ENCODE measurements at places on chromosomes 3 and 15.

DNA sequence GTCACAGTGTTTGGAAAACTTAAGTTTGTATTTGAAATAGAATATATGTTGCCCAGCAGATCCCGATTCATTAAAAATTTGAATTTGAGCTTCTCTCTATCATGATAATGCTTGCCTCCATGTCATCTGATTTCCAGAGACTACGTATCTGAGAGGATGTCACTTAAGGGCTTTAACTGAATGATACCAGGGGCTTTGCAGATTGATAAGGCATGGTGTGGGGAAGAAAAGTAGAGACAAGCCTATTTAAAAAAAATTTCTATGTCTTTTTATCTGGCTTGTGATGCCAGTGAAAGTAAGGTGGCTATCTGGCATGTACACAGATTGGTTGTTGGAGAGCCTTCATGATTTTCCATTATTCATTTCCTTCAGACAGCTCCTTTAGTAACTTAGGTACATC is 72.7 kb downstream of the UBE2E2 start:
- DNase-seq = no peak

GRCh38 chr3:45646051-45646585 is 43.1 kb upstream of the SACM1L start:
- no peak for DNase-seq

- no peak for DNase-seq
Measured at GRCh38 chr3:41234823-41235721, 35.8 kb downstream of the CTNNB1 start.

GRCh38 chr15:40234783-40235182 is 4.1 kb upstream of the PAK6 start:
- DNase-seq = no peak

DNA sequence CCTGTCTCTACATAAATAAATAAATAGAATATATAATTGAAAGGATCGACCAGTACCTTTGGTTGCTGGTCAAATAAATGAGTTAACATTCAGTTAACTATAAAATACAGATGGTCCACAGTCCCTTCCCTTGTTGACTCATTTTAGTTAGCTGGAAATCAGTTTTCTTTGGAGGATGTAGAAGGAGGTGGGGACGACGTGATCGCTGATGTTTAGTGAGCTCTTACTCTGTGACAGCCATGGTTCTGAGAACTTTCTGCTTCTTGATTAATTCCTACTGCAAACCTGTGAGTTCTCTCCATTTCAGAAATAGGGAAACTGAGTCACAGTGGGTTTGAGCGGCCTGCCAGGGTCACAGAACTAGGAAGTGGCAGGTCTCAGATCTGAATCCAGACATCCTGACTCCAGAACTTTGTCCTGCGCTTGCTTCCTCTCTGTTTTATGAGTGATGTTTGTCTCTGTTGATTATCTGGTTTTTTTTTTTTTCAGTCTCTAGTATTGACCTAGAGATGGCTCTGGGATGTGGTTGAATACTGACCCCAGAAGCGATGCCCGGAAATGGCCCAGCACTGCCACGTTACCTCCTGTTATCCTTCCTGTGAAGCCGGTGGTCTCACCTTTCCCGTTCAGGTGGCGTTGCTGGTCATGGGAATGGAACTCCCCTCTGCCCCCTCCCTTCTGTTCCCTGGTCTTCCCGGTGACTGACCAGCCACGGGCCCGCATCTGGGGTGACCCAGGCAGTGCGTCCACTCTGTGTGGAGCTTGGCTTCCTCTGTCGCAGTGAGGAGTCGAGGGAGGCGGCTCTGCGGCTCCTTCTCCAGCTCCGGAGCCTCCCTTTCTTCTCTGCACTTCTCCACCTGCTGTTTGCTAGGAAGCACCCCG is 18.2 kb downstream of the SYNM start:
- no peak for DNase-seq

DNA sequence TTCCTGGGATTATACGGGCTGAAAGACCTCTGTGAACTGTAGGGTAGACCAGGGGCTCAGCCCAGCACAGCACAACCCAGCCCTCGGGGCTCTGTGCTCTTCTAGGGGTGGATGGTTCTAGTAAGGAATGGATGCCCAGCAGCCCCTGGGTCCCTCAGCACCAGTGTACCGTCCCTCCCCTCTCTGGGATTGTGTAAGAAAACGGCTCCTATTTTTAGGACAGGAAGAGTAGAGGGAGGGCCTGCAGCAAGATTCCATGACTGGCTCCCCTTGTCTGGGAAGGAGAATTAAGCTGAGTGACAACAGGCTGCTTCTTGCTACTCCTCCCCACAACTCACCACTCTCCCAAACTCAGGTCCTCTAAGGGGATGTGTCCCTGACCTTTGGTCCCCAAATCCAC is 270.8 kb upstream of the TOPAZ1 start:
- no peak for DNase-seq

DNA sequence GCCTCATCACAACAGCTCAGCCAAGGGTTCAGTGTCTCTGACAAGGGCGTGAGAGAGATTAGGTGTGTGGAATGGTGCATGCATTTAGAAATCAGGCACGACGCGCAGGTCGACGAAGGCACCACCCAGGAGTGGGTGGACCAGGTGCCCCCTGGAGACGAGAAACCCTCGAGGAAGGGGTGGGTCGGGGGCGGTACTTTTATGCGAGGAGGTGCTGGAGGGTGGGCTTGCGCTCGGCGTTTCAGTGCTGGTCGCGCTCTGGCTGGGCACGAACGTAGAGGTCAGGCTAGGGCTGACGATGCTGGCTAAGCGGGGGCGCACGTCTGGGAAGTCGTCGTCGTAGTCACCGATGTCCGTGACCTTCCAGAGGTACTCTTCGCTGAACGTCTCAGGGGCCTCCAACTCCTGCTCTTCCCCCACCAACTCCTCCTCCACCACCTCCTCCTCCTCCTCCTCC is 393 bp downstream of the ERICH6 start:
- DNase-seq = no peak

GRCh38 chr3:46878781-46879436 is 1.4 kb downstream of the PTH1R start:
- DNase-seq = no peak

DNA sequence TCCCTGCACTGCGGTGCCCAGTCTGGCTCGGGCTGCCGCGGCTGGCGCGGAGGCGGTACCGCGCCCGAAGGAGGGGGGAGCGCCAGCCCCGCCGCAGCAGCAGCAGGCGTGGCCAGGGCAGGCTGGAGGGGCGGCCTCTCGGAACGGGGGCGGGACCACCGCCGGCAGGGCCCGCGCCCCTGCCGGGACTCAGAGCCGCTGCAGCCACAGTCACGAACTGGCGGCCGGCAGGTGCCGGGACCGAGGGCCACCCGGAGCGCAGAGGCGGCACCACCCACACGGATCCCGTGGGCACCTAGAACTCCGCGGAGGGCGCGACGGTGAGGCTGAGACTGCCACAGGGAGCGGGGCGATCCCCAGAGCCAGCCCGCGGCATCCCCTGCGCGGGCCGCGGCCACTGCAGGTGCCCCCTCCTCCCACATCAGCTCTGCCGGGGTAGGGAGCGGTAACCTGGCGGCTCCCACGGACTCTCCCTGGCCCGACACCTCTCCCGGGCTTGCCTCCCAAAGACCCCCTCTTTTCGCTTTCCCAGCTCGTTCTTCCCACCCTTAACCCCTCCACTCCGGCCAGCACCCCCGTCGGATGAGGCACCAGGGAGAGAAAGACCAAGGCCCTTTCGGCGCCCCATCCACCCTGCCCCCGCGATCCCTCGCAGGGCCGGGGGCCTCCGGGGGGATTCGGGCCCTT is at the start of gene VWA5B2:
TSS of gene VWA5B2 (plus strand) at position 192 of the 687 bp plus-strand sequence. CDS start 944 bp downstream, outside the sequence.
- DNase-seq = peak; percentile 81

GRCh38 chr3:159191447-159191846 is 389.6 kb downstream of the MFSD1 start:
- no peak for DNase-seq

- DNase-seq = no peak
Measured at GRCh38 chr15:99385865-99386264, 134.6 kb downstream of the LRRC28 start.

DNA sequence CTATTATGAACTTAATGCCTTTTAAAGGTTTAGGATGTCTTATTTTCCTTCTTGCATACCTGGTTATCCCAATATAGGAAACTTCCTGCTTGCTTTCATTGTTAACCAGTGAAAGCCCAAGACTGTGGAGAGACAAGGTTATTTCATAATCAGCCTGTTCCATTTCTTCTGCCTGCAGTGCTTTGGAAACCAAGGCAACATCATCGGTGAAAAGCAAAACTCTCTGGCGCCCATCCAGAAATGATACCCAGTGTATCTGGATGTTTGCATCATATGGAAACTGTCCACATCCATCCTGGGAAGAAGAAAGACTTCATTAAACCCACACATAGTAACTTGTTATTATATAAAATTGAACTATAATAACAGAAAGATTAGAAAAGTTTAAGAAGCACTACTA is 170.1 kb downstream of the VPS13C start:
- DNase-seq = no peak

GRCh38 chr3:65314916-65315315 is 627.1 kb upstream of the ADAMTS9 start:
- DNase-seq = no peak

DNA sequence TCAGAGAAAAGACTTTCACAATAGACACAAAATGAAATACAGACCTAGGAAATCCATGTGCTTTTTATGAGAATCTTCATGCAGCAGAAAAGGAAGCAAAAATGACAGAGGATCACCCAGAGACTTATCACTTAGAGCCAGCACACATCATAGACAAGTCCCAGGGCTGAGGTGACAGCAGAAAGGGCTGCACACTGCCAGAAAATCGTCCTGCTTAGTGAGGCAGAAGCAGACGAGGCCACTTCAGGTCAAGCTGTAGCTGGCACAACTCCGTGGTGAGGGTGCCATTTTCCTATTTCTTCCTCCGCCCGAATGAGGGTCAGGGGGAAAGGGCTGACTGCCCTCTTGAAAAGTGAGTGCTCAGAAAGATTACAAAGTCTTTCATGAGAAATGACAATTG is 95.9 kb upstream of the TNIK start:
- no peak for DNase-seq

- no peak for DNase-seq
Measured at GRCh38 chr3:60336061-60336460, 915.2 kb downstream of the FHIT start.

- no peak for DNase-seq
Measured at GRCh38 chr3:76566211-76566534, 473.7 kb upstream of the ROBO2 start.

DNA sequence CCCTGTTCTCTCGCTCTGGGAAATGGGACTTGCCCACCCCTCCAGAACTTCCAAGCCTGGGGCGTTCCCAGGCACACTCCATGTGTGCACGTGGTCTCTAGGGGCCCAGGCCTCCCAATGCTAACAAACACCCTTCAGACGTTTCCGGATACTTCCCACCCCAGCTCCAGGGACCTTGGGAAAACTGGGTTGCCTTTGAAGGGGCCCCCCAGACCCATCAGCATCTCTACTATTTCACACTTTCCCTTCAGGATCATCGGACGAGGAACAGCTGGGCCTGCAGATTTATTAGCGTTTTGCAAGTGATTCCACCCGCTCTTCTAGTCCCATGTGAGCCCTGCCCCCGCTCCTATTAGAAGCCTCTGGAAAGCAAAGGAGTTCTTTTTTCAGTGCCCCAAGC is 63.2 kb downstream of the MAGEF1 start:
- DNase-seq = no peak

DNA sequence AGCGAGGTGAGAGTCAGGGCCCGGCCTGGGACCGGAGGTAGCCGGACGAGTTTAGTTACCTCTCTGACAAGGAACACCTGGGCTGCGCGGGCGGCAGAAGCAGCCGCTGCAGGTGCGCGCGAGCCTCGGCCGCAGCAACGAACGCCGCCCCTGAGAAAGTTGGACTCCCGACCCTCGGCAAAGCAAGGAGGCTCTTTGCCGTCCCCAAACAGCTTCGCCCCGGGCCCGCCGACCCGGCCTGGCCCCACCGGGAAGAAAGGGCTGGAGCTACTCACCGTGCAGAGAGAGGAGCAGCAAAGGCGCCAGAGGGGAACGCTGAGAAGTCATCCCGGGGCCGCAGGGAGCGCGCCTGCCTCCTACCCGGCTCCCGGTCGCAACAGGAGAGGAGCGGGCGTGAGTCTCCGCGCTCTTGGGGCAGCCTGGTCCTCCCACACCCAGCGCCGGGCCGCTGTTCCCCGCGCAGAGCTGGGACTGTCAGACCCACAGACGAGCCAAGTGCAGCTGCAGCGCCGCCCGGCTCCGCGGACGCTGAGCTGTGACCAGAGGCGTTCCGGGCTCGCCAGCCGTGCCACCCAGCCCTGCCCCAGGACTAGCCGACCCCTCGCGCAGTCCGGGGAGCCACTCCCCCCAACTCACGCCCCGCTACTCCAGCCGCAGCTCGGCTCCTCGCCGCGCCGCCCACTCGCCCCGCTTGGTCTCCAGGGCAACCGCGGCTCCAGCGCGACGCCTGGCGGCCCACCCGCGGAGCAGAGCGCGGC is at the start of gene IGSF11:
TSS of gene IGSF11 (minus strand) at position 591 of the 758 bp plus-strand sequence. CDS start at position 327, 264 bp downstream.
- peak; percentile 81 for DNase-seq

DNA sequence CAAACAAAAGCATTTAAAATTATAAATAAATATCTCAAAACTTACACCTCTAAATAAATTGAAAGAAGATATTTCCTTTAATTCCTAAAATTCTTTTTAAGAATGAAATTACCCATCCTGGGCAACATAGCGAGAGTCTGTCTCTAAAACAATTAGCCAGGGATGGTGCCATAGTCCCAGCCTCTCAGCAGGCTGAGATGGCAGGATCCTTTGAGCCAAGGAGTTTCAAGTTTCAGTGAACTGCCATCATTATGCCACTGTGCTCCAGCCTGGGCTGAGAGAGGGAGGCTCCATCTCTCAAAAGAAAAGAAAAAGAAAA is 25.4 kb downstream of the AADAC start:
- no peak for DNase-seq
